HCEC 1CT (cell line): ENCODE measurements at places on chromosomes 2 and 18.

DNA sequence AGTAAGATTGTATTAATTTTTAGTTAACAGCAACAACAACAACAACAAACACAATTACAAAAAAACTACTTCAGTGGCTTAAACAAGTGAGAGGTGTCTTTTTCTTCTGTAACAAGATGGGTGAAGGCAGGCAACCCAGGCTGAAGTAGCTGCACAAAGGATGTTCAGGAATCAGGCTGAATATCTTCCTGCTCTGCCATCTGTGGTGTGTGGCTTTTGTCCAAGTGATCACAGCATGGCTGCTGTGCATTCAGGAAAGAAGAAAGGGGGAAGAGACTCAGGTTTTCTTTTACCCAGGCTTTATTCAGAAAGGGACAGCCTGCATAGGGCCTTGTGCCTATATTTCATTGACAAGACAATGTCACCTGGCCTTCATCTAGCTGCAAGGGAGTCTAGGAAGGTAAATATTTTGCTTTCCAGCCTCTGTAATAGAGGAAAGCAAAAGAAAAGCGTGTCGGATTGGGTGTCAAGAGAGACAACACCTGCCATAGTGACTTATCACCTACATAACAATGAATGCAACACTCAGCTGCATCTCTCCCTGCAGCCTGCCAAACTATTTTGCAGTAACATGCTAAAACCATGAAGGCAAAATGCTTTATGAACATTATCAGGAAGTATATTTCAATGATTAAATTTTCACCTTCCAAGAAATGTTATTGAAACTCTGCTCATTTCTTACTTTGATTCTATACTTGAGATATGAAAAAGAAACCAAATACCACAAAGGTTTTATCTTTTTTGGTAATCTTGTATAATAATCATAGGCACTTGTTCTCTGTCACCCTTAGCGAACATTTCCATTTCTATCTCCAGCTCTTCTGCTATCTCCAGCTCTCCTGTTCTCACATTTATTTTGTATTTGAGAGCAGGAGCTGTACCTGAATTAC lies 14.6 kb downstream of the G6PC2 start:
- no peak for DNase-seq

DNA sequence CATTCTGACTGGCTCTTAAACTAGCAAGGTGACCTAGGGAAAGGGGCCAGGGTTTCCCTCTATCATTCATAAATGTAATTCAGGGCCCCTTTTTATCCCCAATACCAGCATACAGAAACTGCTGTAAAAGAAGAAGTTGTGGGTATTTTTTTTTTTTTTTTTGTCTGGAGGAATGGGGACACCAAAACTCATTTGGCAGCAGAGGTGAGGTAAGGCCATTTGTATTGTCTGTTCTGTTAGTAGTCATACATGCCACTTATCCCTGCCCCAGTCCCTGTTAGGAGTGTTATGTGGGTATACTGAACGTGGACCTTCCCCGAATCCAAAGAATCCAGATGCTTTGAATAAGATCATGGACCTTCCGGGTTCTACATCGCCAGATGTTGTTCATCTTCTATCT lies 1.7 kb downstream of the SEPTIN2 start:
- no peak for DNase-seq

DNA sequence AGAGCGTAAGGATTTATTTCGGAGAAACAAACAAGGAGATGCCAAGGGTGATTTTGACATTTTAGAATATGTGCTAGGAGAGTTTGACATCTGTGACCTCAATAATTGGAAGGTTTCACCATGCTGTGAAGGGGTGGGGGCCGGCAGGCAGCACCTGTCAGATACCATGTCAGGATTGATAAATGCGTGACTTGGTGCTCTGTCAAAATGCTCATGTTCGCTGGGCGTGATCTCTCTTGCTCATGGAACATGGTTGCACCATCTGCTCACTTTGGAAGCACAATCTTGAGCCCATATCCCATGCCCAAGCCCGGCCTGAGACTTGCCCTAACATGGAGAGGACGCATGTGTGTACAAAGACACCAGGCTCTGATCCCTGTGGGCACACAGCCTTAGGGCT lies 347.6 kb downstream of the RNF144A start:
- no peak for DNase-seq

GRCh38 chr2:164739966-164740365 lies 101.7 kb downstream of the COBLL1 start:
- peak; percentile 80 for DNase-seq

DNA sequence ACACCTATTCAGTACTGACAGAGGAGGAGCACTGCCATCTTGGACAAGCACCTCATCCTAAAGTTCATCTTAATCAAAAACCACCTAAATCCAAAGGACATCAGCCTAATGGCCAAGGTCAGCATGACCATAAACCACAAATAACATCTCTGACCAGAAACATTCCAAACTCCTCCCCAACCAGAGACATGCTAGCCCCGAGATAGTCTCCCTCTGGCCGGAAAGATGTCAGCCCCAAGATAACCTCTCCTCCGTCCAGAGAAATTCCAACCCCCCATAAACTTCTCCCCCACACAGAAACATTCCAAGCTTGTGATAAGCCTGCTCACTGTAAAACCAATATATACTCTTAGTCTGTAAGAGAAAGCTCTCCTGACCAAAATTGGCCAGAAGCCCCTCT lies 260.6 kb downstream of the CLIP4 start:
- DNase-seq: no peak

- DNase-seq: no peak
Measured at GRCh38 chr2:231347081-231347480, 48.4 kb upstream of the B3GNT7 start.

DNA sequence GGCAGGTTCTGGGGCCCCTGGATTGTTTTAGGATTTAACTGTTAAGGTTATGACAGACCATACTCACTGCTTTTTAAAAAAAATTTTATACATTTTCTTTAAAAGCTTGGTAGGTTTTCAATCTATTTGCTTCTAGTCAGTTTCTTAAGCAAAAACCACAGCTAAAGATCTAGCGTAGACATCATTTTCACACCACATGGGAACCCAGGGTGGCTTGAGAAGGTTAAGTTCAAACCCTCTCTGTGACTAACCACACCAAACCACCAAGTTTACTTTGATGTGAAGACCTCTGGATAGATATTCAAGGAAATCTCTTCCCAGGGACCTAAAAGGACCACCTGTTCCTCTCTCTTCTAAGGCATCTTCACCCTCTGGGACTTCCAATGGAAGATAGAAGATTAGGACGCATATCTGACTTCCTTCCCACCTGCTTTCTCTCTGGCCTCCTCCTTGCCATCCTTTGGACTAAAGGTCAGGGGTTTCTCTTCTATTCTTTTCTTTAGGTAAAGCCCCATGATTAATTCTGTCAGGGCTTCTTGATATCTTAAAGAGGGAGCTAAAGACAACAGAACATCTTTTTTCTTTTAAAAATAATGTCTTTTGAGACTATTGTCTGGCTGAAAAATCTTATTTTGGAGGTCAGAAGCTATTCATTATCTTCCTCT lies 32.3 kb downstream of the FOSL2 start:
- no peak for DNase-seq

- no peak for DNase-seq
Measured at GRCh38 chr2:164711766-164712138, 90.5 kb upstream of the GRB14 start.

GRCh38 chr2:97718051-97718882 lies 4.9 kb downstream of the ZAP70 start:
- DNase-seq: no peak

GRCh38 chr18:3218819-3219218 lies 949 bp downstream of the MYOM1 start:
- DNase-seq: no peak

GRCh38 chr2:214410918-214411554 lies at the start of gene VWC2L:
VWC2L (plus strand) TSS chr2:214411054; CDS start chr2:214414194, 3,140 bp downstream.
- DNase-seq: peak; percentile 85

GRCh38 chr18:48819276-48819675 lies 131.5 kb downstream of the SMAD7 start:
- DNase-seq: no peak

DNA sequence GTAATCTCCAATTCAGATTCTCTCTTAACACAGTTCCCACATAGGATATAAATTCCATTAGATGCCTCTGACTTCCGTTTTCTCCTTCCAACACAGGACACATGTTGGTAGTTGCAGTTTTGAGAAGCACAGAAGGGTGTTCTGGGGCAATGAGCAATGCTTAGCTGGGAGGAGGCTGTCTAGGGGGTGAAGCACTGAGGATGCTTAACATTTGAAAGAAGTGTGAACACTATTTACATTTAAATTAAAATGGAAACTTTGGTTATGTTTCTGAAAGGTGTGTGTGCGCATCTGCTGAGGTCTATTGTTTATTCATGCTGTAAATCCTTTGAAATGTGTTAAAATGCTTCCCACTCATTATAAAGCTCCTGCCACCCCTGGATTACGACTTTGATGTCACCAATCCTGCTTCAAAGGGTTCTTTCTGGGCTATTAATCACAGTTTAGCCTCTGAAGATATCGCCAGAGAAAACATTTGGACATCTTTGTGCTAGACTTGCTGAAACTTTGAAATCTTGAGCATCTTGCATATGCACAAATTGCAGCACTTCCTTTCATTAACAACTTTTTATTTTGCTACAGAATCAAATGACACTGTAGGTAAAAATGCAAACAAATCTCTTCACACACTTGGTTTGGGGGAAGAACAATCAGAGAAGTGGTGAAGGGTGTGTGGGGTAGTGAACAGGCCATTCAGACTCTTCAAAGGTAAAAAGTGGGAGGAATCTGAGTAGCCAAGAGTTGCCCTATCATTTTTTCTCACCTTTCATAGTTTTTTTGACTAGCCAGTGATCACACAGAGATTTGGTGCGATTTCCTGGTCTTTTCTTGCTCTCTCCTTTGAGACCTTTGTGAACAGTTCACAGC lies 258.4 kb downstream of the MYO3B start:
- no peak for DNase-seq

GRCh38 chr2:141554810-141555209 lies 576.0 kb downstream of the LRP1B start:
- DNase-seq: peak; percentile 68

GRCh38 chr18:22813648-22814328 lies 119.3 kb upstream of the RBBP8 start:
- DNase-seq: peak; percentile 56

DNA sequence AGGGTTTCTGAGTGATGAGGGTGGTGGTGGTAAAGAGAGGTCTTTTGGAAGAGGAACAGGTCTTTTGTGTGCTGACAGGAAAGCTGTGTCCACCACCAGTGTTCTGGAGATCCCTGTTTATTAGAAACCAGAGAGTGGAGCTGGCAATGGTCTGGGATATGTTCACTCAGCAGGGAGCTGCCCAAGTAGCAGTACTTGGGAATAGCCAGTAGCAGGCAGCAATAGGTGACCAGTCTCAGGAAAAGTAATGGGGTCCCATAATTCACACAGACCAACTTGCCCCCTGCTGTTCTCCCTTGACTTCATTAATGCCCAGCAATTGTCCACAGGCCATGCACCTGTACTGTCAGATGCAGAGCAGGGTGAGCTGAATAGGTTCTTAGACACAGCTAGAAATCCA lies 1.8 kb downstream of the TSPYL6 start:
- DNase-seq: no peak

- no peak for DNase-seq
Measured at GRCh38 chr2:182349268-182349667, 77.6 kb downstream of the PDE1A start.

GRCh38 chr2:3547915-3548314 lies 10.2 kb downstream of the RNASEH1 start:
- no peak for DNase-seq

DNA sequence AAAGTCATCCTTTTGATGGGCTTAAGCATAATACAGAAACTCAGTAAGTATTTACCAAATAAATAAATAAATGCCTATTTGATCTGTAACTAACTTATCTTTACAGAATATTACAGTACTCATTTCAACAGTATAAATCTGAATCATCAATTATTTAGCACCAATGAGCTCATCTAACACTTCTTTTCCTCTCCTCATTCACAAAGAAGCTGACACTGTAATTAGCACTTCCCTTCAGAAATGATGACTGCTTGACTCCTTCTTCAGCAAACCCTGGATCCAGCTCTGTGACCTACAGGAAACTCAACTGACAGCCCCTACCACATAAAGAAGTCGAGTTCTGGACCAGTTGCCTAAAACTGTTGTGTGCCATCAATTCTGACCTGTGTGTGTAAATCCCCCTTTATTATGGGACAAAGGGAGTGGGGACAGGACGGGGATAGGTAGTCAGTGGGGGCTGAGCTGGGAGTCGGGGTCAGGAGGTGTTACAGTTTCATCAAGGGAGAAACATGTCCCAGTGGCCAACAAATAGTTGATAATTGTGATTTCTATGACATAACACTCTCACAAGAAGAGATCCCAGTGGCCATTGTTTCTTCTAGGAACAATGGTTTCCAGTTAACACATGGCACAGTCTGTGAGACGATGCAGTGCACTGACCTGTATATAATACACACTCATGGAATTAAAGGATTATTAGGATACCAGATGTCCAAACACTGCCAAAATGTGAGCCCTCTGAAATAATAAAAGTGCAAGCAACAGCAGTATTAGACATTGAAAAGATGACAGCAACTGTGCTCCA lies 68.7 kb downstream of the STK39 start:
- DNase-seq: no peak

GRCh38 chr2:189285962-189286645 lies 106.5 kb upstream of the COL5A2 start:
- DNase-seq: peak; percentile 96

GRCh38 chr2:195737511-195738325 lies 80.7 kb downstream of the SLC39A10 start:
- DNase-seq: peak; percentile 36

DNA sequence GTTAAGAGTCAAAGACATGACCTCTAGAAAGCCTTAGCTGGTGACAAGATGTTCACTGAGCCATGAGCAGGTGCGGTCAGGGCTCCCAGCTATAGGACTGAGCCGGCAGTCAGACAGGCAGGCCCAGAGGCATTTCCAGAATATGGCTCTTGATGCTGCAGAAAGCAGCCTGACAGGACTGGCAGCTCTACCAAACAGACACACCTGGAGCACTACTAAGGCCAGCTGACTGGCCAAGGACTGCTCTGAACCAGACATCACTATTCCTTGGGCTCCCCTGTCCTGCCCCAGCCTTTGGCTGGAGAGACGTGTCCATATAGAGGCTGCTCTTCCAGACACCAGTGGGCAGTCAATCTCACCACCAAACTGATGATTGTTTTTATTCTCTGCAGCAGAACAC lies 98.8 kb downstream of the RIF1 start:
- DNase-seq: no peak
